ENCODE measurements at places on chromosomes 3 and 15.
A peak's percentile ranks its signal among the peaks of the same experiment; 100 is the strongest.

- DNase-seq, result no peak
Observed at GRCh38 chr3:143978263-143978631, 6.6 kb downstream of the DIPK2A start.

GRCh38 chr3:120823156-120823555, 80.6 kb downstream of the GTF2E1 start:
- DNase-seq, result no peak

DNA sequence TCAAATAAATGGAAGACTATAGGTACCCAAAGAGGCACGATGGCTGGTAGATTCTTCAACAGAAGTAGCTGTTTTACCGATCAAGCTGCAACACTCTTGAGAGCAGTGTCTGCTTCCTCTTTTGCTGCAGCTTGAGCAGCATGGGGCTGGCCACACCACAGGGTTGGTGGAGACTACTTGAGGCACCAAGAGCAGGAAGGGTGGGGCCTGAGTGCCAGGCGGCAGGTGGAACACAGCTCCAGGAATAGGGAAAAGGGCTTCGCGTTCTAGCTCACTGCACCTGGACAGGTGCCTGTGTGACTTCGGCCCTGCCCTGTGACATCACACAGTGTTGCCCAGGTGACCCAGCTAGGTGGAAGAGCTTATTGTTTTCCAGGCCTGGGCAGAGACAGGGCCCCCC, at the start of gene CCDC33:
TSS of gene CCDC33 (plus strand) at position 365 of the 400 bp plus-strand sequence. CDS start 394 bp downstream, outside the sequence.
- DNase-seq, result no peak

DNA sequence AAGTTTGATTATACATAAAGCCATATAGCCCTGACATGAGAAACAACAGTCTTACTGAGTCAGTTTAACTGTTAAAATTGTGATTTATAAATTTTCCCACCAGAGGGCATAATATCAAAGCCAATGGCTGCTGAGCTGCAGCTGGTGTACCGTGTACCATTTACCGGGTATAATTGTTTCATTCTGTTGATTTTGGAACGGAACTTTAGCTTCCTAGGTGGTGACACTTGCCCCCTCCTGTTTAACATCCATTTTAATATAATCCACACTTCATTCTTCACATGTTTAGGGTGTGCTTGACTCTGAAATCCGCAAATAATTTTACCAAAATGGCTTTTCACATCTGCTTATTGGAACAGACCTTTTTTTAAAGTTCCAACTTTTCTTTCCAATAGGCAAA, 72.8 kb downstream of the SLC9A9 start:
- DNase-seq, result peak; percentile 17

DNA sequence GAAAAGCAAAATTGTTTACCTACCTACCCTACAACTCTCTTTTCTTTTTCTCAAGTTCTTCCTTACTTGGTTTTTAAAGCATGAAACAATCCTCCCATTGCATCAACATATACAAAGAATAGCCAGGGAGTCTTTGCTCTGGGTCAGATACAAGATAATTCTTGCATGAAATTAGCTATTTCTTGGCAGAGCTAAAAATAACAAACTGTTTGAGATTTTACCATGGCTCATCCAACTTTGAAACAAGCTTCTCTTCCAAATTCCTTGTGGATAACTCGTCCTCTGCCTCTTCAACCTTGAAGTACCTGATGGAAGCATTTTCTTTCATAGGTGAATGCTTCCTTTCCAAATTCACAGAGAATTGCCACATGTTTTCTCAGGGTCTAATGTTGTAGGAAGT, 9.2 kb upstream of the CBLB start:
- DNase-seq, result no peak

DNA sequence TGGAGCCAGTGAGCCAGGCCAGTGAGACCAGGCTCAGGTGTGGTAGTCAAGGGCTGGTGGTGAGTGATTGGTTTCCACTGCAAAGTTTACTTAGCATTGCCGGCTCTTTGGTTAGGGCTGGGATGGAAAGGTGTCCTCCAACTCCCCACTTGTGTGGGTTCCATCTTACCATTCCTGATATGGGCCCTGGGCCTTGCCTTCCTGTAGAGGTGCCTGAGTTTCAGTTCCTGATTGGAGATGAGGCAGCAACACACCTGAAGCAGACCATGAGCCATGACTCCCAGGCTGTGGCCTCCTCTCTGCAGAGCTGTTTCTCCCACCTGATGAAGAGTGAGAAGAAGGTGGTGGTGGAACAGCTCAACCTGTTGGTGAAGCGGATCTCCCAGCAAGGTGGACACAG, 3.1 kb downstream of the MPI start:
- DNase-seq, result no peak

DNA sequence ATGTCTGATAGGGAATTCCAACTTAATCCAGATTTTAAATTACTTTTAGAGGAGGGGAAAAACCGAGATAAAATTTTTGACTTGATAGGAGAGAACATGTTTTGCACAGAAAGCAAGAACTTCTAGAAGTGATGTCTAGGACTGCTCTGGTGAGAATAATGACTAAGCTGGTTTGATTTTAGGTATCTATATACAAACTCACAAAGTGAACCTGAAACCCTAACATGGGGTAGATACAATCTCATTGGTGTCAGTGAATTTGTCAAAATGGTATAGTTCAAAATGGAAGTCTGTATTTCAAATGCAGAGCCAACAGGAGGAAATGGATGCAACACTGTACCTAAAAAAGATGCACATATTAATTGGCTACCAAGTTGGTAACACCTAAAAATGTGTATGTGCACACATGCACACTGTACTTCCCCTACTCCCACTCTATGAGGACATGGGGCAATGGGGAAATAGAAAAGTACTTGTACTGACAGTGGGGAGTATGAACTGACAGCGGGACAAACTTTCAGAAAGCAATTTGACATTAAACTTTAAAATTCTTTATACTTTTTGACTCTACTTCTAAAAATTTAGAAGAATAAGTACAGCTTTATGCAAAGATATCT, 53.0 kb downstream of the NR1I2 start:
- DNase-seq, result no peak

DNA sequence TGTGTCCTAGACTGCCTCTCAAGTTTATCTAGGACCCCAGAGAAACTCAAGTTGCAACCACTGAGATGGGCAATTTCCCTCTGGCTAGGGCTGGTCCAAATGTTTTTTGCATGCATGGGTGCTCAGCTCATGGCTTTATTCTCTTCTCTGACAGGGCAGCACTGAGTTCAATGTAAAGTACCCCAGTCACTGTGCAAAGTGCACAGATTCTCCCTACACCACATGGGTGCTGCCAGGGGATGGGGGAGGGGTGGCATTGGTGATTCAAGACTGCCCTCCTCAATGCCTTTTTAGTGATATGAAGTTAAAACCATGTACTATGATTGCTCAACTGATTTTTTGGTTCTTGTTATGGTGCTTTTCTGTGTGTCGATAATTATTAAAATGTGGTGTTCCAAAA, 14.8 kb upstream of the RAD51 start:
- no peak for DNase-seq

GRCh38 chr15:71118345-71118744, 3.1 kb downstream of the THSD4 start:
- no peak for DNase-seq

DNA sequence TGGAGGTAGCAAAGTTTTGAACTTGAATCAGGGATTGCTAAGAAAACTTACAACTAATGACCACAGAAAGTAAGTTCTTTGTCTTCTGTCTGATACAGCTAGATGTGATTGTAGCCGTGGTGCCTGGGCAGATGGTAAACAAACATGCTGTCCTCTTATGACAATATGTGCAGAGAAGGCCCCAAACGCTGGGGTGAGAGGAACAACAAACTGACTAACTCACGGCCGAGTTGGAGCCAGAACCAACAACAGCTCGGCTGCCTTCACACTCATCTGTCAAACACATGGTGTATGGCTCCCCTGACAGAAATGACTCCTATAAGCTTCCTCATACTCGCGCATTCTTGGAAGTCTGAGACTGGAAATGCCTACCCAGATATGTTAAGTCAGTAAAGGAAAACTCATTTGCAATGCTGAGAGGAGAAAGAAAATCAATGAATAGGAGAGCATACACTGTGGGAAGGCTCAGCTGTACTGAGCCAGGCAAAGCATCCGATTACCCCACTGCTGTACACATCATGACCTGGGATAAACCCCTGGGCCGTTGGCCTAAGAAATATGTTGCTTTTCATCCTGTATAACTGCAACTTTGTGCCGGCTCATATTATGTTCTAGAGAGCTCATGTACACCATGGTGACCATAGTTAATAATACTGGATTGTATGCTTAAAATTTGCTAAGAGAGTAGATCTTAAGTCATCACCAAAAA, 5.7 kb downstream of the THBS1 start:
- DNase-seq, result no peak

GRCh38 chr3:151845306-151845905, 28.0 kb upstream of the SUCNR1 start:
- DNase-seq, result no peak

- DNase-seq, result no peak
Observed at GRCh38 chr3:134617608-134618477, 33.0 kb downstream of the KY start.

DNA sequence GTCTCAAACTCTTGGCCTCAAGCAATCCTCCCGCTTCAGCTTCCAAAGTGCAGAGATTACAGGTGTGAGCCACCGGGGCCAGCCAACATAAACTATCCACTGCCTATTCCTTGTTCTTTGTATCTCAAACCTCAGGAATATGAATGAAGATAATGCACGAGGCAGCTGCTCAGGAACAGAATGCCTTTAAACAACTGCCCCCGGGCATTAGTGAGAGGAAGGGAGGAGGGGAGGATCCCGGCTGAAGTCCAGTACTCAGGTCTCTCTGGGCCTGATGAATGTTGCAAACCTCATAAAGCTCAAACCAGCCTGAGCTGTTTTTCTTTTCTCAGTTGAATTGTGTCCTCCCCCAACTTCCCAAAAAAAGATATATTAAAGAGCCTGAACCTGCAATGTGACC, 26.9 kb upstream of the MTMR14 start:
- DNase-seq, result no peak

GRCh38 chr3:77682162-77682561, 642.3 kb downstream of the ROBO2 start:
- no peak for DNase-seq

GRCh38 chr3:43011638-43012037, 32.5 kb downstream of the GASK1A start:
- DNase-seq, result no peak

Data from HS-27A (cell line).